ENCODE measurements at places on chromosomes 13 and 19. TPM values are rescaled to one million over a fixed set of nuclear protein-coding genes. Genes with fewer than 3 reads are reported as not detected.

Gene FOSB
- total RNA-seq: 3.9 TPM

Gene SKA3
- 8.7 TPM for total RNA-seq

Gene FCER2
- 0.79 TPM for total RNA-seq

Gene CLDN10
- 1.3 TPM for total RNA-seq

Gene KLHL1
- total RNA-seq: 0.87 TPM

Gene KIR3DL1
- total RNA-seq: not detected

Gene IRGC
- total RNA-seq: 97.4 TPM

Gene PGLYRP2
- 44.4 TPM for total RNA-seq

Gene CABP5
- not detected for total RNA-seq

Gene DYRK1B
- total RNA-seq: 90.8 TPM

Gene IGFL2
- 7.6 TPM for total RNA-seq

Gene BCKDHA
- total RNA-seq: 81.3 TPM

Gene GJA3
- 10.2 TPM for total RNA-seq

Gene ZNF574
- total RNA-seq: 64.8 TPM
